ENCODE measurements at places on chromosomes 3 and 15.

GRCh38 chr3:52146811-52147210 is 7.4 kb downstream of the POC1A start:
- no peaks in the 10 kb centered on the region for H3K27me3 ChIP-seq
- H3K4me1 ChIP-seq = peaks cover 9% of the 10 kb centered on the region
- peaks cover 23% of the 10 kb centered on the region for H3K36me3 ChIP-seq
- H3K4me3 ChIP-seq = no peak overlapping the region

DNA sequence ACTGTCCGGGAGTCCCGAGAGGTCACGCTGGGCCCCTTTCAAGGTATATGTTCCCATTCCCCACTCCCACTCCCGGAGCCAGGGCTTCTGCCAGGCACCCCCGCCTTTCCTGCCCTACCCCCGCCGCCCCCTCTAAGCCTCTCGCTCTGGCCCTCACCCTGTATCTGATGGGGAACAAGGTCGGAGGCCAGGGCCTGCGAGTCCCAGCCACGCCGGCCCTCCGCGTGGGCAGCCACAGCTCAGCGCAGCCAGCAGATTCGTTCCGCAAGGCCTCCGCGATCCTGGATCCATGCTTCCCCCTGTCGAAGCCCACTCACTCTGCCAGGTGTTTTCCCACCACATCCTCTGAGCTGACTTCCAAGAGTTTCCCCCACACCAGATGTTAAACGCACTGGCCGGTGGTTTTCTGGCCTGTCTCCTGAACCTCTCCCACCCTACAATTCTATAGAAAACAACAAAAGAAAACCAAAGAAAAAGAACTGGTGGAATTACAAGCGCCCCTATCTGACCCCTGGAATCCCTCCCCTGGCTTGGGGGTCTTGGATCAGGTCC is 303.7 kb downstream of the NTRK3 start:
- H3K4me1 ChIP-seq = no peaks in the 10 kb centered on the region
- no peaks in the 10 kb centered on the region for H3K36me3 ChIP-seq
- no peak overlapping the region for H3K27ac ChIP-seq
- H3K27me3 ChIP-seq = no peaks in the 10 kb centered on the region

- no peak for DNase-seq
- no peak overlapping the region for H3K4me3 ChIP-seq
- H3K27me3 ChIP-seq = no peaks in the 10 kb centered on the region
- H3K36me3 ChIP-seq = peaks cover 10% of the 10 kb centered on the region
- H3K4me1 ChIP-seq = no peaks in the 10 kb centered on the region
- H3K27ac ChIP-seq = no peak overlapping the region
Measured at GRCh38 chr15:42940527-42940926, 19.9 kb upstream of the TTBK2 start.

GRCh38 chr3:100702980-100703345 is 6.3 kb upstream of the TFG start:
- H3K27ac ChIP-seq = no peak overlapping the region
- no peak overlapping the region for H3K4me3 ChIP-seq
- H3K36me3 ChIP-seq = no peaks in the 10 kb centered on the region
- no peak for DNase-seq
- H3K27me3 ChIP-seq = peaks cover 25% of the 10 kb centered on the region
- H3K4me1 ChIP-seq = peaks cover 7% of the 10 kb centered on the region

DNA sequence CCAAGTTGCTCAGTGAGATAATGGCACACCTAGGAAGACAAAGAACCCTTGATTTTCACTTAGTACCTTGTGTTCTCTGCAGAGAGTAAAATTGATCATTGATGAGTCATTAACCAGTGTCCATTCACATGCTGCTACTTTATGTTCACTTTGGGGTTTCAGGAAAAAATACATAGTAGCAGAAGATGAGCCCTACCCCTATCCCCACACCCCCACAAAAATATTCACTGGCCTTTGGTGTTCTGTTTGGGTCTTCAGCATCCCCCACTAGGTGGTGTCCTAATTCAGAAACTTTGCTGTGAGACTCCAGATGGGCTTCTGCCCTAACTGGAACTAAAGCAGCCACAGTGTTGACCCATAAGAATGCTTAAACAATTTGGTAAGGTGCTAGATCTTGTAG is 178.8 kb downstream of the KLHL25 start:
- H3K27ac ChIP-seq = no peak overlapping the region
- no peak for DNase-seq
- peaks cover 8% of the 10 kb centered on the region for H3K36me3 ChIP-seq
- peaks cover 17% of the 10 kb centered on the region for H3K4me1 ChIP-seq
